ENCODE measurements at places on chromosomes 2 and 18.

- peak overlapping the region; percentile 95 for H3K4me3 ChIP-seq
- H3K27ac ChIP-seq = peak overlapping the region; percentile 99
- no peaks in the 10 kb centered on the region for H3K27me3 ChIP-seq
- no peak for DNase-seq
- peaks cover 14% of the 10 kb centered on the region for H3K36me3 ChIP-seq
Observed at GRCh38 chr2:20349513-20349921, 1.1 kb downstream of the PUM2 start.

DNA sequence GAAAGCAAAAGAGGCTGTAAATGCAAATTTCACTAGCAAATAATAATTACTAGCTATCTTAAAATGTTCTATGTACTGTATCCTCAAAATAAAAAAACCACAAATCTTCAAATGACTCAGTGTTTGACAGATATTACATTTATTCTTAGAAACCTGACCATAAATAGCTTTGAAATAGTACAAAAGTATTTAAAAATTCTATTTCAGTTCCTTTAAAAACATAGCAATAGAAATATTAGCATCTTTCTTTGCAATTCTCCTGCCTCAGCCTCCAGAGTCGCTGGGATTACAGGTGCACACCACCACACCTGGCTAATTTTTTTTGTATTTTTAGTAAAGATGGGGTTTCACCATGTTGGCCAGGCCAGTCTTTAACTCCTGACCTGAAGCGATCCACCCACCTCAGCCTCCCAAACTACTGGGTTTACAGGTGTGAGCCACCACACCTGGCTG lies 50.6 kb downstream of the MSH6 start:
- H3K27me3 ChIP-seq = no peaks in the 10 kb centered on the region
- no peak for DNase-seq
- no peaks in the 10 kb centered on the region for H3K4me1 ChIP-seq
- H3K27ac ChIP-seq = no peak overlapping the region
- H3K4me3 ChIP-seq = no peak overlapping the region
- peaks cover 27% of the 10 kb centered on the region for H3K36me3 ChIP-seq

DNA sequence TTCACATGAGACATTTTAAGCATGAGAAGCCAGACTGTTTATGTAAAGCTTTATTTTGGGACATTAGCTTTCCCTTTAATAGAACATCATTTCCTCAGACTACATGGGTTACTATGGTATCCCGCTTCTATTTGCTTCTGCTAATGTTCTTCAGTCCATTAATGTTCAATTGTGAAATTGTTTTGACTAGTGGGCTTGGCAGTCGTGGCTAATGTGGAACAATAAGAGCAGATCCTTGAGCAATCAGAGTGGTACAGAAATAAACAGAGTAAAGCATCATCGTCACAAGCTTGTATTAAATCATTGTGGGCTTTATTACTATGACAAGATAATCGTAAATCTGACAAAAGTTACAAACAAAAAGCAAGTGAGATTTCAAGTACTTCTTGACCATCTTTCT lies 60.2 kb downstream of the PDE1A start:
- no peaks in the 10 kb centered on the region for H3K36me3 ChIP-seq
- DNase-seq = no peak
- H3K27ac ChIP-seq = no peak overlapping the region
- H3K4me3 ChIP-seq = no peak overlapping the region

DNA sequence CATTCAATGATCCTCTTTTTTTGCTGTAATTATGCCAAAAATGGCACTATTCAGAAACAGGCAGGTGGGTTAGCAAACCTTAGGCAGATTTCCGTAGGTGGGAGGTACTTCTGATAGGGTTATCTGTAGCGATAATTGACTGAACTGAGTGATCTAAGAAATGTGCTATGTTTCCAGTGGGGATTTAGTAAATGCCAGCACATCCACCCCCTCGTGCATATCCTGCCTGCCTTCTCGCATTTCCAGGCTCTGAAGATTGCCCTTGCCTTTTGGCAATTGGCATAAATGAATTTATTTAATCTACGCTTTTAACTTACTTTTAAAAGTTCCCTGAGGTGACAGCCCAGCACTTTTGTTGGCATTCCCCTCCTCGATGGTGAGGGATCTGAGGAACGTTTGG lies 576 bp upstream of the FSHR start:
- no peak overlapping the region for H3K4me3 ChIP-seq
- no peaks in the 10 kb centered on the region for H3K36me3 ChIP-seq
- H3K27ac ChIP-seq = no peak overlapping the region
- no peaks in the 10 kb centered on the region for H3K27me3 ChIP-seq

GRCh38 chr2:75500633-75501032 lies 60.1 kb downstream of the EVA1A start:
- no peak overlapping the region for H3K4me3 ChIP-seq
- H3K27me3 ChIP-seq = no peaks in the 10 kb centered on the region
- no peaks in the 10 kb centered on the region for H3K4me1 ChIP-seq
- no peak for DNase-seq
- H3K36me3 ChIP-seq = no peaks in the 10 kb centered on the region
- H3K27ac ChIP-seq = no peak overlapping the region

DNA sequence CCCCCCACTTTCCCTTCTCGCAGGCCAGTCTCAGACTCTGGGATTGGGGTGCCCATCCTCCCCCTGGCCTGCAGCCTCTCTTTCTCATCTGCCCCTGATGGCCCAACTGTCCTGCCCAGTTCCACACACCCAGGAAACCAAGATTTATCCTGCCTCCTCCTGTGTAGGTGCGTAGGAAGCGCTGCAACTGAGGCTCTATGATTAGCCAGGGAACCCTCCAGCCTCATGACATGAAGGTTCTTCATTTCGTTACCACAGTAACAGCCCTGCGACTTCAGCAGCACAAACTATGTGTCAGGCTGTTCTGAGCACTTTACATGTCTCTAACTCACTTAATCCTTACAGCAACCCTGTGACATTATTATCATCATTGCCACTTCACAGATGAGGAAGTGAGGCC lies 305.9 kb downstream of the CELF4 start:
- H3K4me3 ChIP-seq = no peak overlapping the region
- H3K4me1 ChIP-seq = no peaks in the 10 kb centered on the region
- no peak for DNase-seq
- H3K27ac ChIP-seq = no peak overlapping the region
- peaks cover 91% of the 10 kb centered on the region for H3K27me3 ChIP-seq
- H3K36me3 ChIP-seq = no peaks in the 10 kb centered on the region

GRCh38 chr2:5673145-5674025 lies 18.8 kb upstream of the SOX11 start:
- H3K27ac ChIP-seq = no peak overlapping the region
- no peaks in the 10 kb centered on the region for H3K36me3 ChIP-seq
- no peaks in the 10 kb centered on the region for H3K27me3 ChIP-seq

DNA sequence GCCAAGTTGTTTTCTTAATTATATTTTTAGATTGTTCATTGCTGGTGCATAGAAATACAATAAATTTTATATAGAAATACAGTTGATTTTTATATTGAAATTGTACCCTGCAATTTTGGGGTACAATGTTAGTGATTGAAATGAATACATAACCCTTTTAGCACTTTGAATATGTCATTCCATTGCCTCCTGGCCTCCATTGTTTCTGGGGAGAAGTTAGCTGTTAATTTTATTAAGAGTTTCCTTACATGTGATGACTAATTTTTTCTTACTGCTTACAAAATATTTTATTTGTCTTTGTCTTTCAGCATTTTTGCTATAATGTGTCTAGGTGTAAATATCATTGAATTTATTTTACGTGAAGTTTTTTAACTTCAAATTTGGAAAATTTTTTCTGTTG lies 176.5 kb upstream of the DCC start:
- no peak for DNase-seq
- no peak overlapping the region for H3K27ac ChIP-seq
- H3K27me3 ChIP-seq = no peaks in the 10 kb centered on the region
- no peaks in the 10 kb centered on the region for H3K36me3 ChIP-seq
- no peaks in the 10 kb centered on the region for H3K4me1 ChIP-seq

- peaks cover 80% of the 10 kb centered on the region for H3K36me3 ChIP-seq
- H3K27ac ChIP-seq = peak overlapping the region; percentile 18
- H3K4me3 ChIP-seq = no peak overlapping the region
Observed at GRCh38 chr2:218276986-218277755, 6.9 kb downstream of the PNKD start.

GRCh38 chr18:60247103-60247502 lies 125.5 kb downstream of the MC4R start:
- H3K27ac ChIP-seq = no peak overlapping the region
- no peaks in the 10 kb centered on the region for H3K36me3 ChIP-seq
- no peak for DNase-seq

- H3K27me3 ChIP-seq = no peaks in the 10 kb centered on the region
- no peak overlapping the region for H3K27ac ChIP-seq
- DNase-seq = no peak
- H3K4me3 ChIP-seq = no peak overlapping the region
- no peaks in the 10 kb centered on the region for H3K36me3 ChIP-seq
Observed at GRCh38 chr2:85865539-85866164, 23.1 kb downstream of the ST3GAL5 start.

GRCh38 chr2:62303788-62304187 lies 107.9 kb downstream of the B3GNT2 start:
- peaks cover 34% of the 10 kb centered on the region for H3K4me1 ChIP-seq
- no peak overlapping the region for H3K27ac ChIP-seq

- peak overlapping the region; percentile 79 for H3K27ac ChIP-seq
- H3K4me3 ChIP-seq = no peak overlapping the region
- H3K27me3 ChIP-seq = no peaks in the 10 kb centered on the region
- H3K4me1 ChIP-seq = peaks cover 11% of the 10 kb centered on the region
Observed at GRCh38 chr2:20637147-20637546, 13.8 kb downstream of the HS1BP3 start.

DNA sequence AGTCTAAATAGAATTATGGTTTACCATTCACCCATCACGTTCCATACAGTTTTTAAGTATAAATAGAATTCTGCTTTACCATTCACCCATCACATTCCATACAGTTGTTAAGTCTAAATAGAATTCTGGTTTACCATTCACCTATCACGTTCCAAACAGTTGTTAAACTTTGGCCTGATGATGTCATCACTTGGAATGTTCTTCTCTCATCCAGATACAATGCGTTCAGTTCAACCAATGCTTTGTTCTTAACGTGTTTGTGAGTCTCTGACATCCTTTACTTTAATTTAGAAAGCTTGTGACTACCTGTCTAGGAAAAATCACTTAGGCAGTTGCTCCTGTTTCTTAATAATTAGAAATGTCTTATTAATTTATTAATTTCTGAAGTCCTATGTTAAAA lies 236.3 kb upstream of the RASGRP3 start:
- no peaks in the 10 kb centered on the region for H3K27me3 ChIP-seq
- no peaks in the 10 kb centered on the region for H3K4me1 ChIP-seq
- H3K4me3 ChIP-seq = no peak overlapping the region
- no peak for DNase-seq
- H3K27ac ChIP-seq = no peak overlapping the region
- no peaks in the 10 kb centered on the region for H3K36me3 ChIP-seq

Measured in esophagus squamous epithelium (tissue), 5 donors.